ENCODE measurements at places on chromosomes 5 and 9.

DNA sequence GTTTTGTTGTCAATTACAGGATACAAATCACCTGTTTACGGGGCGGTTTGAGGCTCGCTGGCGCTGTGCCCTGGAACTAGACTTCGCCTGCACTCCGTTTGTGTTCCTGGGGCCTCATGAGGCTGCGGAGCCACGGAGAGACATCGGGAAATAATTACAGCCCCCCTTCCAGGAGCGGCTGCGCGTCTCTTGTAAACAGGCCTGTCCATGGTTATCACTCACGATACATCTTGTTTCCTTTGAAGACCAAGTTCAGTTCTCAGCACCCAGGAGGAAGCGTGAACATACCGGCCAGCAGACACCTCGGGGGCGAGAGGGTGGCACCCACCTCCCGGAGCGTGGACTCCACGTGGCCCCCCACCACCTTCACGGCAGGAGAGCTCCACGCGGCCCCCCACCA is 297.1 kb upstream of the IRX4 start:
- DNase-seq = no peak

GRCh38 chr9:125409637-125410521 is 148.3 kb downstream of the GAPVD1 start:
- DNase-seq = peak; percentile 64

GRCh38 chr9:130054325-130054786 is 650 bp downstream of the GPR107 start:
- DNase-seq = no peak

- DNase-seq = no peak
Observed at GRCh38 chr9:14103115-14103514, 210.8 kb downstream of the NFIB start.

- no peak for DNase-seq
Observed at GRCh38 chr5:6373081-6373846, 5.1 kb downstream of the MED10 start.

DNA sequence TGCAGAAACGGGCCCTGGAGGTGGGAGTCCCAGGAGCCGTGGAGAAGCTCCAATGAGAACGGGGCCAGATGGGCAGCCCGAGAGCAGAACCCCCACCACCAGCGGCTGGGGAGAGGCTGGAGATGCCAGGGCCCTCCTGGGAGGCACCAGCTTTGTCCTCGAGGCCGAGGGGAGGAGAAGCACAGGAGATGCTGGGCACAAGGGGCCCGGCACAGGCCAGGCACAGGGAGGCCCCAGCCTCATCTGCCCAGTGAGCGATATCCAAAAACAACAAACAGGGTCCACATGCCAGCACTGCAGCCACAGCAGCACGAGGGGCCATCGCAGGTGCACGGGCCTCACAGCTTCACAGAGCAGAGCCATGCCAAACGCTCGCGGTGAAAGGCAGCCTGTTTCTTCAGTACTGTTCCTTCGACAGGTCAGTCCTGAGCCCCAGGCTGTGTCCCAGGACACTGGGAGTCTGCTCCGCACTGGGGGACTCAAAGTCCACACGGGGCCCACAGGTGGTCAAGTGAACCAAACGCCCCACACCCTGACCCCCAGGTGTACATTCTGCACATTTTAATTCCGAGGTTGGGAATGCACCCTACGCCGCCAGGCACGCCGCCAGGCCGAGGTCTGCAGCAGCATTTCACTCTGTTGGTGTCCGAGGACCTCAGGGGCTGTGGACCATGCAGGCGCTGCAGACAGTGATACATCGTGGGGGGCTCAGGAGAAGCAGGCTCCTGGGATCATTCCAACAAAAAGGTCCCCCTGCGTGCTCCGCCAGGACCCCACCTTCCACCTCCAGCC is 9.5 kb downstream of the LPCAT1 start:
- DNase-seq = no peak

- no peak for DNase-seq
Observed at GRCh38 chr5:103428923-103429322, 133.7 kb downstream of the NUDT12 start.

- DNase-seq = no peak
Observed at GRCh38 chr5:77867194-77867691, 91.1 kb upstream of the TBCA start.

DNA sequence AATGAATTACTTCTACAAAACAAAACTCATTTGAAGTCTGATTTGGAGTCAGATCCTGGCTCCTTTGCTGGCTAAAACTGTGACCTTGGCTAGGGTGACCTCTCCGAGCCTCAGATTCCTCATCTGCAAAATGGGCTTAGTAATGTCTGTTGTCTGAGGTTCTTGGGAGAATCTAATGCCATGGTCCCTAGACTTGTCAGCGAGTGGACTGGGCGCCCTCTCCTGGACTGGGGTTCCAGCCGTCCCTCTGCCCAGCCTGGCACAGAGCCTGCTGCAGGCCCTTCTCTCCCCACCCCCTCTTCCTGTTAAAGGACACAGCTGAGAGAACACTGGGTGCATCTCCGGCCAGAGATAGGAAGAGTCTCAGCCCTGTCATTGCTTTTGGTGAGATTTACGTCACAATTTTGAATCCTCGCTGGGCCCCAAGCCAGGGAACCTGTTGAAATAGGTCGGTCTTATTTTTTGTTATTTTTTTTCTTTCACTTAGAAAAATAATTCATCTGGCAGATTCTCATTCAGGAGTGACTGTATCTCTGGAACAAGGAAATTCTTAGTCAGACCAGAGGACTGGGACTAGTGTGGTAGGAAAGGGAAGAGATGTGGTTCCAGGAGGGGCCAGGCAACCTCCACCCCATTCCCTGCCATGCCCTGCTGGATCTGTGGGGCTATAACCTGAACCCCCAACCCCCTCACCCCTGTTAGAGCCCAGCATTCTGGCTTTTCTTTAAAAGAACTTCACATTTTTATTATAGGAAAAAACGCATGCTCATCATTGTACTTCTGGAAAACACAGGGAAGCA is 48.2 kb upstream of the RPL26L1 start:
- DNase-seq = peak; percentile 61

GRCh38 chr5:172274951-172275753 is 8.4 kb downstream of the UBTD2 start:
- DNase-seq = peak; percentile 47

DNA sequence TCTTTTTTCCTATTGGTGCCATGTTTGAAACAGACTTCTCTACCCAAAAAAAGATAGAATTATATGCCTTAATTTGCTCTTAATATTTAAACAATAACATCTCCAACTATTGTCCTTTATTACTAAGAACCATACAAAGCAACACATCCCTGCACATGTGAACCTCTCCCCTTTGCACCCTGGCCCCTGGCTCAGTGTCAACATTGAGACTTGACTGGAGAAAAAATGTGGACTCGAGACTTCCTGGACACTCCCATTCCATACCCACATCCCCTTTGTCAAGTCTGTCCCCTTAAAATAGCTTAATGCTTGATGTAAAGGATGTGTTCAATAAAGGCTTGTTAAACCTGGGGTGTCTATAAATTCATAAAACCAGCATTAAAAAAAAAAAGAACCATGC is 53.2 kb downstream of the TTC39B start:
- no peak for DNase-seq

DNA sequence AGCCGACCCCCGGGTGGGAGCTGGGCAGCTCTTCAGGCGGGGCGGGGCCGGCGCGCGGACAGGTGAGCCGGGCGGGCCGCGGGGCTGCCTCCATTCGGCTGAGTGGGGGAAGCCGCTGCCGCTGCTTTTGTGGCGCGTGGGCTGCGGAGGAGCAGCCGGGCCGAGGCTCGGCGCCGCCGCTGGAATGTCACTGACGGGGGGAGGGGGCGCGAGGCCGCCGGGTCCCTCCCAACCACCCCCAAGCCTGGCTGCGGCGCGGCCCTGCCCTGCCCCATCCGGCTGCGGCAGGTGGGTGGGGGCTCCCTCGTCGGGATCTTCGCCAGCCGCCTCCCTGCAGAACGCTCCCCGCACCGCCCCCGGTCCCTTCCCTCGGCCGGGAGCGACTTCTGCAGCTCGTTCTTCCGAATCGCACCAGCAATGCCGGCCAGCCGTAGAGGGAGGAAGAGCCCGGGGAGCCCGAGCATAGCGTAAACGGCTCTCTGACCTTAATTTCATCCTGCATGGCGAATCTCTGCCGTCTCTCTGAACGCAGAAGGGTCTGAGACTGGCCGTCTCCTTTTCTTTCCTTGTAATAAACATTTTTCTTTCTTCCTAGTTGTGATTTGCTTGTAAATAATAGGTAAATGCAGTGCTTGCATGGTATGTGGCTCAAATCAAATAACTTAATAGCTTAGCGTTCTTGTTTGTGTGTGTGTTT is 505 bp downstream of the SPTAN1 start:
- peak; percentile 59 for DNase-seq

- no peak for DNase-seq
Observed at GRCh38 chr9:136012651-136013050, 51.5 kb upstream of the UBAC1 start.

GRCh38 chr5:121109817-121110216 is 645.7 kb downstream of the PRR16 start:
- no peak for DNase-seq

DNA sequence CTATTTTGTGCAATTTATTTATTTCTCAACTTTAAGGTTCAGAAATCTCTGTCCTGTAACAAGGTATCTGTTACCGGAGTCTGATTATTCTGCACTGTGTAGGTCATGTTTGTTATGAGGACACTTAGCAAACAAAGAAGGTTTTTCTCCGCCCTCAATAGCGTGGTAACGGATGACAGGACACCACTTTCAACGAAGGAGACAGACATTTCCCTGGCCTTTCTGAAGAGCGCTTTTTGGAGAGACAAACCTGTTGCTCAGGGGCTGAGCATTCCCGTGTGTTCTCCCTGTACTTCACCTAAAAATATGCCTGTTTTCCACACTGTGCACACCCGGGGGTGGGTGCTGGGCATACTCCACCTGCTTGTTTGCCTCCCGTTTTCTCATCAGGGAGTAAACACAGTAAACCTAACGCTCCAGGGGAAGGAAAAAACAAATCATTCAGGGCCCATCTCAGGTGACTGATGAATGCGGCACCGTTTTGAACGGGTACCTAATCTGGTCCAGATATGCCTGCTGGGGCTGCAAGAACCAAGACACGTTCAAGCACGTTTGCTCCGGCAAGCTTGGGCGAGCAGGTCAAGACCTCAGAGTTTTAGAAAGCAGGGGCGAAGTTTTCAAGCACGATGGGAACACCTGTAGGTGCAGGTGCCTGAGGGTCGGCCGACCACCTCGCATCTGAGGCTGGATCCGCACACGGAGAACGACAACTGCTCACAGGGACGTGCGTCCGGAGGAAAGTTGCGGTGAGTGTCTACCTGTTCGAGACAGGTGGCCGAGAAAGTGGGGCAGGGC is 859 bp downstream of the RETREG1 start:
- no peak for DNase-seq

GRCh38 chr5:5220901-5221631 is 80.9 kb downstream of the ADAMTS16 start:
- no peak for DNase-seq

- DNase-seq = no peak
Observed at GRCh38 chr9:129561594-129562281, 59.2 kb downstream of the C9orf50 start.

GRCh38 chr9:17380126-17380861 is 198.6 kb upstream of the SH3GL2 start:
- no peak for DNase-seq

- no peak for DNase-seq
Observed at GRCh38 chr9:27367175-27367798, 70.3 kb upstream of the EQTN start.

DNA sequence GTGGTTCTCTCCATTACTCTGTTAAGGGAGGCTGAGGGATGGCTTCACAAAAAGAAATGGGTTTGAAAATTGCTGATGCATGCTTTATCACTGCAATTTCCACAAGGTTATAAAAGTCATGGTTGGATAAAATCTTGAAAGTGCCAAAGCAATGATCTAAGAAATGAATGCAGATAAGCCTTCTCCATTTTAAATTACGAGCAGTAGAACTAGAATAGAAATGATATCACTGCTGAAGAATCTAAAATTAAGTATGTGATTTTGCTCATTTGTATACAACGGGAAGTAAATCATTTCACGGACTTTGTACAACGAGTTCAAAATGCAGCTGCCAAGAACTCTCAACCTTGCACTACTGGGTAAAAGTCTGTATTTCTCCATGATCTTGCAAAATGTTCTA is 299.0 kb downstream of the PRELID2 start:
- no peak for DNase-seq

GRCh38 chr9:110399983-110400382 is 62.3 kb upstream of the TXNDC8 start:
- no peak for DNase-seq

GRCh38 chr5:17014686-17015085 is 78.6 kb upstream of the MYO10 start:
- no peak for DNase-seq

DNA sequence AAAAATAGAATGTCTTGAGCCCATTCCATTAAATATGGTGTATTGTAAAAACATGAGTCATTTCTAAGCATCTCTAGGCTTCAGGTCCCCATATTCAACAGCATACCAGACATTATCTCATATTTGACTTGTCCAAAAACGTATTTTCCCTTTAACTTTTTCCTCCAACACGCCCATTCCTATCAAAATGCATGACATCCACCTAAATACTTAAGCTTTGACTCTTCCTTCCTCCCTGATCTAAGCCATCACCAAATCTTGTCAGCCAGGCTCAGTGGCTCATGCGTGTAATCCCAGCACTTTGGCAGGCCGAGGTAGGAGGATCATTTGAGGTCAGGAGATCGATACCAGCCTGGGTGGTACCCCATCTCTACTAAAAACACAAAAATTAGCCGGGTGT is 23.9 kb downstream of the VCP start:
- DNase-seq = no peak

- DNase-seq = no peak
Observed at GRCh38 chr5:42274913-42275312, 148.3 kb upstream of the GHR start.

- DNase-seq = no peak
Observed at GRCh38 chr5:37391591-37391990, 12.5 kb downstream of the WDR70 start.

DNA sequence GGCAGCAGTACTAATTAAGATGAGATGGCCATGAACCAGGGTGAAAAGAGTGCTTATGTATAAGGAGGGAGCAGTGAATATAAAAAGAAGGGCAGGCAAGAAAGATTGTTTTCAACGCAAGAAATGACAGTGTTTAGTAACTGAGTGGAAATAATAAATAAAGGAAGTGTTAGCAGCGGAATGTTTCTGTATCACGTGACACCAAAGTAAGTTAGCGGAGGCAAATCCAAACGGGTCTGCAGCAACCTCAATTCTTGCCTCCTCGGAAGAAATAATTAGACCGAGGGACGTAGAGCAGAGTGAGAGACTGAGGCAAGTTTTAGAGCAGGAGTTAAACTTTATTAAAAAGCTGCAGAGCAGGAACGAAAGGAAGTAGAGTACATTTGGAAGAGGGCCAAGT is 15.4 kb upstream of the GAS1 start:
- no peak for DNase-seq

DNA sequence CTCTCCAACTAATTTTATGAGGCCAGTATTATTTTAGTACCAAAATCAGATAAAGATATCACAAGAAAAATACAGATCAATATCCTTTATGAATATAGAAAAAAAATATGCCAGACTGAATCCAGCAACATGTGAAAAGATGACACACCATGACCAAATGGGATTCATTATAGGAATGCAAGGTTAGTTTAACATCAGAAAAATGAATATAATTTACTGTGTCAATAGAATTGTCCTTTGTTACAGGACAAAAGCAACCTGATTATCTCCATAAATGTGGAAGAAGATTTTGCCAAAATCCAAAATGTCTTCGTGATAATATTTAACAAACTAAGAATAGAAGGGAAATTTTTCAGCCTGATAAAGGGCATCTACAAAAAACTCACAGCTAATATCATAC is 66.4 kb upstream of the DAB2 start:
- DNase-seq = no peak

- no peak for DNase-seq
Observed at GRCh38 chr9:20573023-20573422, 49.3 kb downstream of the MLLT3 start.

GRCh38 chr9:19281801-19282200 is 51.3 kb downstream of the DENND4C start:
- DNase-seq = no peak
